ENCODE measurements at places on chromosomes 16 and 17.

DNA sequence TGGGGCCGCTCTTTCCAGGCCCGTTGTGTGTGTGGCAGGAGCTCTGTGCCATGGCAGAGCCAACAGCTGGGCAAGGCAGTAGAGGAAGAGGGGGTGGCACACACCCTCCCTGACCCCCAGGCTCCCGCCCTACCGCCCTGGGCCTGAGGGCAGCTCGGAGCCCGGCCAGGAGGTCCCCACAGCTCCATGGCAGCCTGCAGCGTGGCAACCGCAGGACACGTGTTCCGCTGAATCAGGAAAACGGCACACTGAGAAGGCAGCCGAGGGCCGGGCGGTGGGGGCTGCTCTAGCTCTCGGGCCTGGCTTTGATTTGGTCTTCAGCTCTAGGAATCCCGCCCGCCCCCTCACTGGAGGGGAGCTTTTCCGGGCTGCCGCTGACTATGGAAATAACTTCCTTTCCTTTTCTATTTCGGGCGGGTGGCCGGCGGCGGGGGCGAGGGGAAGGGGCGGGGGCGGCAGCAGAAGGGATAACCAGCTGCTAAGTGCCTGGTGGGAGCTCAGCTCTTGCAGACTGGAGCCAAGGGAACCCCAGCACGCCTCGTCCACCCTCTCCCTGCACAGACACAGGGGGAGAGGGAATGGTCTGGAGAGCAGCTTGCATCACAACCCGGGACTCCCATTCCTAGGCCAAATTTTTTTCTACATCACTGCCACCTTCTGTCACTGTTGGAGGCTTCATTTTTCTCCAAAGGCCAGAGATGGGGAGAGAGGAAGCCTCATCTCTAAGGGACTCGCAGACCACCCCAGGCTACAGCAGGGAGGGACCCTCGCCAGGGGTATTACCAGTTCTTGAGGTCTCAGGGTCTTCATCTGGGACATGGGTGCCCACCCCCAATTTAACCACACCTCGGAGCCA, 24.8 kb upstream of the MRPS23 start:
- no peak for DNase-seq

- DNase-seq = no peak
Observed at GRCh38 chr17:4934173-4934979, 2.3 kb downstream of the GP1BA start.

DNA sequence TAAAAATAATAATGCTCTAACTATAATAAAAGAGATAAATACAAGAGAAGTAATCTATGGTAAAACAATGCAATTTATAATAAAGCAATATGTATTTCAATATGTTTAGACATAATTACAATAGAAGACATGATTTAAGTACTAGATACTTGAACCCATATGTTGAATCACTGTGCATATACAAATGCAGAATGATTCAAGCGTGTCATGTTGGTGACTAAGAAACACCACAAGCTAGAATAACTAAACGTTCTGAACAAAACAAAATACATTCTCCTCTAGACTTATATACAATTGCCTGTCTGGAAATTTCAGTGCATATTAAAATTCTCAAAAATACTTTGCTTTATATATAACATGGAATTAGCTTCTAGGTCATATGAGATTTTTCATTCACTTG, 11.2 kb downstream of the TADA2A start:
- DNase-seq = no peak

DNA sequence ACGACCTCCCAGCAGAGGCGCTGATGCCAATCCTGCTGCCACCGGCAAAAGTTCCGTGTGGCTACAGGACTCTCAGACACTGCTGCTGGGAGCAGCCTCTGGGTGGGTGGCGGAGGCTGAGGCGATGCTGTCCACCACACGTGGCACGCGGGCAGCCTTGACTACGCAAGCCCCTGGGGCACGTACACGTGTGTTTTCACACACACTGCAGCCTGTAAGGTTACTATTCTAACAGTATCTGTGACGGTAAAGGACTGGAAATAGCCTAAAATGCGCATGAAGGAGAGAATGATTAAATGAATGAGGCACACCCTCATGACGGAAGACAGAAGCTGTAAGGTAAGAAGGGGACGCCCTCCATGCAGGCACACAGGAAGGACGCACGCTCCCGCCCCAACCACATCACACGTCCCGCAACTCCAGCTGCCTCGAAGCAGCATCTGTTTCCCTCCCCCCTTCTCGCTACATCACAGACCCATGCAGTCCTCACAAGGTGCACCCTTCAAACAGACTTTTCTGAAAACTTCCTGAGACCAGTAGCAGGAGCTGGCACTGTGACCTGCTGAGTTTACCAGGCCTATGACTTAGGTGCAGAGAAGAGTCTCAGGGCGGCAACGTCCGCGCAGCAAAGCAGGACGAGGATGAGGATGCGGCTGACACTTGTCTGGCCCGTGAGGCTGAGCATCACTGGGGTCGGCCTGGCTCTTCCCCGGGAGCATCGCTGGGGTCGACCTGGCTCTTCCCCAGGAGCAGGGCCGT, 28.7 kb upstream of the FASN start:
- DNase-seq = peak; percentile 52

DNA sequence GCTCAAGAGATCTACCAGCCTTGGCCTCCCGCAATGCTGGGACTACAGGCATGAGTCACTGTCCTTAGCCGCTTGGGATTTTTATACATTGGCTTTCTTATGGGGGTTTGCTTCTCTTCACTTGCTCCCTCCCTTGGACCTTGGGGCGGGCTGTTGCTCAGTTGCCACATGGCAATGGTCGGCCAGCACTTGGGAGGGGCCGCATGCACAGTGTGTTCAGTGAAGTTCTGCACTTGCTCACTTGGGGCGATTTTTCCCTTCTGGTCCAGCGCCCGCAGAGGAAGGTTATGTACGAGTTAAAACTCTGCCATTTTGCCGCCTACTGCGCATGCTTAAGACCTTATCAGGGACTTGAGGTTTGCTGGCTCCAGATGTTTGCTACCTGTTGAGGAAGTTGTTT, 1367.6 kb upstream of the CDH8 start:
- DNase-seq = no peak

- no peak for DNase-seq
Observed at GRCh38 chr16:81101702-81102101, 5.5 kb upstream of the GCSH start.

GRCh38 chr17:68794636-68795434, 160.4 kb downstream of the ABCA8 start:
- DNase-seq = no peak

DNA sequence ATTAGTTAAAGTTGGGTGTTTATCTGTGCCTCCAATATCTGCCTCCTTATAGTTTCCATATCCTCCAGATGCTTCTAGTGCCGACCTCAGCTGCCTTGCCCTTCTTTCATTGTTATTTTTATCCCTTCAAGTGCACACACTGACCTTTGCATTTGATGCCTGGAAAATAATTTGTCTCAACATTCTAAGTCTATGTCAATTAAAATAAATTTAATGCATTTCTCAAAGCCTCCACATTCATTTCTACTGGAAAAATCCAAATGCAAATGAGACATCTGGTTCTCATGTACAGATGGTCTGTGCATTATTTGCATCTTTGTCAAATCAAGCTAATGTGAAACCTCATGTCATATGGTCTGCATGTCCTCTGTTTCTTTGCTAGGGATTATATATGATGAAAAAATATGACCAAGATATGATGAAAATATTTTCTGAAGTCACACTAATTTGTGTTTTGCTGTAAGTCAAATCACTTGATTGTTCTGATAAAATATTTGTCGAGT, 61.4 kb downstream of the TMEM100 start:
- no peak for DNase-seq

DNA sequence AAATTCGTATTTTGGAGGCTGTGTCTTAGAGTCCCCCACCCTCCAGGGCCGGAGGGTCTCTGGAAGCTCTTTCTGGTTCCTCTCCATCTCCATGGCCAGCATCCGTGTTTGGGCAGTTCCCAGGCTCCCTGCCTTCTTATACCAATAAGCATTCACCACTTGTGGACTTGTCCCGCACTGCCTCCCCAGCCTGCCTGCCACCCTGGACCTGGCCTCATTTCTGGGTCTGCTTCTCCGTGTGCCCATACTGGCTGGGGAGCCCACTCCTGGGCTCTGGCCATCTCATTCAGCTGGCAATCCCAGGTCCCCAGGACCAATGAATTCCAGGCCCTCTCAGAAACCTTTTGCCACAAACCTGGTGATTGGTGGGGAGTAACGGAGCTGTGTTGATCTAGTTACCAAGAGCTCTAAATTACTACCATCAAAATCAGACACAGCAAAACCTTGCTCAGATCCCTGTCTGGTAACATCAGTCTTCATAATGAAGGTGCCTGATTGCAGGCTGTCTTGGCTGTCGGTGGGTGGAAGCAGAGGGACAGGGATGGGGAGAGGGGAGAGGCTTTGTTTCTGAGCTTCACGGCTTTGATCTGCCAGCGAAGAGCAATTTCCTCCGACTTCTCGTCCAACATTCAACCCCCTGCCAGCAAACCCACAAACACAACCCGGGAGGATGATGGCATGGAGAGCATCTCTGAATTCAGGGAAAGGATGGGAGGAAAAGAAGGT, 27.7 kb upstream of the CRHR1 start:
- no peak for DNase-seq

GRCh38 chr17:64128787-64129514, 993 bp downstream of the ERN1 start:
- DNase-seq = no peak

- DNase-seq = no peak
Observed at GRCh38 chr17:79305768-79306423, 231.3 kb downstream of the ENGASE start.

DNA sequence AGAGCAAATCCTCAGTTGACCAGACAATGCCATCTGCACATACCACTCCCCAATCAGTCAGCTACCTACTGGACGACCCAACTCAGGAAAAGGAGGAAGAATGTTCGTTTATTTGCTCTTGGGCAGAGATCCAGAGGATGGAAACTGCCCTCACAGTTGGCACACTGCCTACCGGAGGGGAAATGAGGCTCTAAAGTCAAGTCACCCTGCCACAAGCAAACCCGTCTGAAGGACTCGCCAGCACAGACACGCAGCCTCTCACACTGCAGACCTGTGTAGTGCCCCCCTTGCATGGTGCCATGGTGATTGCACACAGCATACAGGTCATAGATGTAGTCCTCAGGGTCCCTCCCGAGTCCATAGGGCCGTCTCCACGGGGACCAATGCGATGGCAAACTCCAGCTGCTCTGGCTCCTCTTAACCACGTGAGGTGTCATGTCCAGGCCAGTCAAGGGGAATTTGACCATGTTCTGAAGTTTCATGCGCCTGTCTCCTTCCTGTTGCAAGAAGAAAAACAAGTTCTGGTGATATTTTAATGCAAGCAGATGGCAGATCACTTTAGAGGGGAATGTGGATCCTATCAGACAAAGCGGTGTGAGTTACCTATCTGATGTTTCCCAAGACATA, 69.5 kb downstream of the USP31 start:
- no peak for DNase-seq

DNA sequence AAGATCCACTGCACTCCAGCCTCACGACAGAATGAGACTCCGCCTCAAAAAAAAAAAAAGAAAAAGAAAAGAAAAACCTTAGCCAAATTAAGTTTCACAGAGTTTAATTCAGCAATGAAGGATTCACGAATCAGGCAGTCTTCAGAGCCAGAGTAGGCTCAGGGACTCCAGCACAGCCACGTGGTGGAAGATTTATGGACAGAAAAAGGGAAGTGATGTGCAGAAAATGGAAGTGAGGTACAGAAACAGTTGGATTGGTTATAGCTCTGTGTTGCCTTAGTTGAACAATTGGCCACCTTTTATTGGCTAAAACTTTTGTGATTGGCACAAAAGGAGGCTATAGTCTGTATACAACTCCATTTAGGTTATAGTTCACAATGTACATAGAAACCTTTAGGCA, 256.6 kb downstream of the HS3ST3B1 start:
- no peak for DNase-seq

All from stimulated activated CD8-positive, alpha-beta memory T cell treated with anti-CD3 and anti-CD28 coated beads, Interleukin-4, amount 100 ng/mL, for 24 hours (primary cell).